ENCODE measurements at places on chromosomes 5 and 9.

DNA sequence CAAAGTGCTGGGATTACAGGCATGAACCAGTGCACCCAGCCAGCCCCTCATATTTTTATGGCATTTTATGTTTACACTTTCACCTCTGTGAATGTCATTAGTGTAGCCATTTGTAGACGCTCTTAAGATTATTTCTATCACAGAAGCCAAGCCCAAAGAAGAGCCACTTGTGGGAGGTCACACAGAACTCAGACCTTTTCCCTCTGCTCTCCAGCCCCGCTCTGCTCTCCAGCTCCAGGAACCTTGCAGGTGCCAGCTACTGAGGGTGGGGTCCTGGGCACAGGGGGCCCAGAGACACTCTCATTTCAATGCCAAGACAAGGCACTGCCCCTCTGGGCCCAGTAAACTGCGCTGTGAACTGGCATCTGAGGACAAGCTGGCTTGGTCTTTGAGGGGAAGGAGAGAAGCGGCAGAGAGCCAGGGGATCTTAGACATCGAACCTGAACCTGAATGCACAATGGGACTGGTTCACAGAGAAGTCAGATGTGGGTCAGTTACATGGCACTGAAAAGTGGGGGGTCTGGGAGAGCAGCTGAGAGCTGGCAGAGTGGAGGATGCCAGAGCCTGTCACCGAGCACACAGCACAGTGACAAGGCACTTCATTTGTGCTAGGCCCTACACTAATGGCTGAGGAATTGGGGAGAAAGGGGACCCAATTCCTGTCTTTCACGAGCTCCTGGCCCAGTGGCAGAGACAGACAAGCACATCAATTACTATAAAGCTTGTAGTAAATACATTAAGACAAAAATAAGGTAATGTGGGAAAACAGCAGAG, 16.7 kb downstream of the ANXA6 start:
- no peak for DNase-seq

DNA sequence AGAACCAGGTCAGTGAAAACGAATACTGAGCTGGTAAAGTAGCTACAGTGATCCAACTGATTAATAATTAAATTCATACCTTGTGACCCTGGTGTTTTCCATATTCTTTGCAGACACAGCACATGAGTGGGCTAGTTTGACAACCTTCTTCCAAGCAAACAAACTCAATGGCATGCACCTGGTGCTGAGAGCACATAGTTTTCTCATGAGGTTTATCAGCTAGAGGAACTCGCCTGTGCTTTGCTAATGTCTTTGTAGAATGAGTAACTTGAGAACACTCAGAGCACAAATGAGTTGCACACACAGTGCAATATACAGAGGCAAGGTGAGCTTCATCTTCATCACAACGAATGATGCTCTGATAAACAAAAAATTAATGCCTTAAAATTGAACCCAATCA, 12.6 kb downstream of the TRIM23 start:
- no peak for DNase-seq

DNA sequence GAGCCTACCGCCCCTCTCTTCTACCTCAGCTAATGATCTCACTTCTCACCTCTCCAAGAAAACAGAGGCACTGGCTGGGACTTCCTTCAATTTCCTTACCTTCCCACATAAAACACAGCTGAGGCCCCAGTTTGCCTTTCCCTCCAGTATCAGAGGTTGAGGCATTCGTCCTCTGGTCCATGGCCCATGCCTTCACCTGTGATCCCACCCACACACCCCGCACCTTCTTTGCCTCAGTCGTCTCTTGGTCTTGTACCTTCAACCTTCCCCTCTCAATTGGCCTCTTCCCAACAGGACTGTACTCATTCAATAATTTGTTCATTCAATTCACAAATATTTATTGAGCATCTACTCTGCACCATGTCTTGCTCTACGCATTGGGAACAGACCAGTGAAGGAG, 11.0 kb upstream of the NSD1 start:
- DNase-seq, result no peak

- no peak for DNase-seq
Measured at GRCh38 chr9:76684213-76684612, 80.0 kb upstream of the PCA3 start.

DNA sequence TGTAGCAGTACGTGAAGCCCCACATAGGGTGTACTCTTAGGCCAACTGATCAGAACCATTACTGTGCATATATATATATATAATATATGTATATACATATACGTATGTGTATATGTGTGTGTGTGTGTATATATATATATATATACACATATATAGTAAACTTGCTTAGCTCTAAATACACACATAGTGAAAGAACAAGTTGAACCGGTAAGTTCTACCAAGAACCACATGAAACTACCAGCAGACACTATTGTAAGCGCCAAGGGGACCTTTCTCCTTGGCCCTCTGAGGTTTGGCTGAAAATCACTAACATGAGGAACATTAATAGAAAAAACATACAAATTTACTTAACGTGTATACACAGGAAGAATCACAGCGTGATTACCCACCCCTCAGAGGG, 1.8 kb upstream of the TARS1 start:
- no peak for DNase-seq

- DNase-seq, result no peak
Measured at GRCh38 chr5:140219068-140219991, 44.3 kb downstream of the CYSTM1 start.

DNA sequence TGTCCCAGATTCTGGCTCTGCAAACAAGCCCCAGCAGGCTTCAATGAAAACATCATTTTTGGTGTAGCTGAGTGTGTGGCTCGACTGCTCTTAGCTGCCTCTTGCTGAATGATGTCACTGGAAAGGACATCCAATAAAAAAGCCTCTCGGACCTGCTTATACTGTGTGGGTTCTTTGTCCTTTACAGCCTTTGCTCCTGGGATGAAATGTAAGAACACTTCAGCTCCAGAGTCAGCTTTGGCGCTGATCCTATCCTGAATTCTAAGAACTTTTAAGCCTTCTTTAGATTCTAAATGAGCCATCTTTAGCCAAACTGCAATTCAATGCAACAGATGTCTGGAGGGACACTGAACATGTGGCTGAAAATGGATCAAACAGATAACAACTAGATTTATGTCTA, 404.6 kb upstream of the C9orf72 start:
- DNase-seq, result no peak

- DNase-seq, result no peak
Measured at GRCh38 chr9:108889649-108890067, 27.6 kb downstream of the ACTL7A start.

Data from CD4-positive, alpha-beta T cell treated with Interleukin-17A for 4 hours (primary cell).